ENCODE measurements at places on chromosomes 6 and 20.

DNA sequence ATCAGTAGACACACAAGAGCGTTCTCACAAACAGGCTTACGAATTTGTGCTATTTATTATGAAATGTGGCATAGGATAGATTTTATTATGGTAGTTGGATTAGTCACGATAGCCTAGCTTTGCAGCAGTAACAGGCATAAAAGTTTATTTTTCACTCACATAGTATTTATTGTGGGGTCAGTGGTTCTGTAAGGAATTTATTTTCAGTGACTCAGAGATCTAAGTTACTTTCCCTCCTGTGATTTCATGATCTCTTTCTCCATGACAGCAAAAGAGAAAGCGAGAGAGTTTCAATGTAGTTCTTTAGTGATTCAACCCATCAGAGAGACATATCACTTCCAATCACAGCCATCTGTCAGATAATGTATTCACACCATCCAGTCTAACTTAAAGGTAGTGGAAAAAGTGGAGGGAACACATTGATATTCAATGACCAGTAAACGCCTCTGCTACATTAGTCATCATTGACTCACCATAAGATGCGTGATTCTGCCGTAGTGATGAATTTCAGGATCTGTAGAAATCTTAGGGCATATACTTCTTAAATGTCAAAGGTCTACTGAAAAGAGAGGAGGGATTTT, 605.5 kb downstream of the HDGFL1 start:
- H3K4me1 ChIP-seq, result no peaks in the 10 kb centered on the region
- no peak for DNase-seq
- H3K27ac ChIP-seq, result no peak overlapping the region
- no peak overlapping the region for H3K4me3 ChIP-seq

DNA sequence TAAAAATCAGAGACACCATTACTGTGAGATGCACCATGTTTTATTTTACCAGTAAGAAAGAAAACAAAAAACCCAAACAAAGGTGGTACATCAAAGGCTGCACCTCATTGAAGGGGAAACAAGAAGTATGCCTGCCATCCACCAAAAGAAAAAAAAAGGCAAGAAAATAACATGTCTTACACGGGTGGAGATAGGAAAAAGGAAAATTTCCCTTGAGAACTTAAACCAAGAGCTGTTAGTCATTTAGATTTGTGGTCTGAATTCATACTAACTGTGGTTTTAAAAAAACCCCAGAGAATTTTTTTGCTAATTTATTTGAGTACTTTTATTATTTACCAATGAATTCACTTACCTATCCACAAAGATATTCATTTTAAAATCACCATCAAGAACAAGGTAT, 144.0 kb downstream of the LRRC1 start:
- no peak overlapping the region for H3K27ac ChIP-seq
- no peaks in the 10 kb centered on the region for H3K4me1 ChIP-seq
- peaks cover 19% of the 10 kb centered on the region for H3K27me3 ChIP-seq
- no peak for DNase-seq

DNA sequence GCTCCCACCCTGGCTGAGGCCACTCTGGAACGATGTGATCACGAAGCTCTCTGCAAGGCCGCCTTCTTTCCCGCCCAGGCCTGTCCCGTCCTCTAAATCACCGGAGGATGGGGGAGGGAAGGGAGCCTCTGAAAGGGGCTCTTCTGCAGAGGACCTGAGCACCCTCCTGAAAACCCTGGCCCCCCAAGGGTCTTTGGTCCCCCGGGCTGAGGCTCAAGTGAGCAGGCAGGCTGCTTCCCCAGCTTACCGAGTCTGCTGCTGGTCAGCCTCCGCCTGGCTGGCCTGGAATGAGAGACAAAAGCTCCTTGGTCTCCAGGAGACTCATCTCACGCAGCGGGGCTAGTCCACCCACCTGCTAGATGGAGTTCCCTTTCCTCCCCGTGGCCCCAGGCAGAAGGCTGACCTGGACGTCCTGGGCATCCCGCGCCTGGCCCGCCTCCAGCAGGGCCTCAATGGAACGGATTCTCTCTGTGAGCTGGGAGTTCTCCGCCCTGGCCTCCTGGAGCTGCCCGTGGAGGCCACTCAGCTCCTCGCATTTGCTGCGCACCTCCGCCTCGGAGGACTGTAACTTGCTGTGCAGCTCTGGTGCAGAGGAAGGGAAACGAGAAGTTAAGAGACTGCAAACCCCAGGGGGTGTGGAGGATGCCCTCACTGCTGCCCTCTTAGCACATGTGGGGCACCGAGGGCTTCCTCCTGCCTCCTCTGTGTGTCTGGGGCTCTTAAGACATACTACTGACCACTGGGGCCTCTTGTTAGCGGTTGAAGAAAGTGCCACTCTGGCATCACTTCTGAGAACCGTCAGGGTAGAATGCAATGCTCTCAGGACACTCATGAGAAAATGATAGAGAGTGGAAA, 54.7 kb downstream of the RRBP1 start:
- peaks cover 6% of the 10 kb centered on the region for H3K36me3 ChIP-seq
- H3K27me3 ChIP-seq, result no peaks in the 10 kb centered on the region
- H3K4me1 ChIP-seq, result peaks cover 7% of the 10 kb centered on the region

GRCh38 chr20:48705240-48706115, 122.3 kb downstream of the PREX1 start:
- H3K36me3 ChIP-seq, result peaks cover 59% of the 10 kb centered on the region
- H3K4me1 ChIP-seq, result peaks cover 59% of the 10 kb centered on the region
- H3K27ac ChIP-seq, result peak overlapping the region; percentile 88
- no peak for DNase-seq

GRCh38 chr6:161545741-161546140, 271.9 kb upstream of the AGPAT4 start:
- no peaks in the 10 kb centered on the region for H3K4me1 ChIP-seq
- H3K27ac ChIP-seq, result no peak overlapping the region
- H3K4me3 ChIP-seq, result no peak overlapping the region
- H3K36me3 ChIP-seq, result no peaks in the 10 kb centered on the region
- no peaks in the 10 kb centered on the region for H3K27me3 ChIP-seq

DNA sequence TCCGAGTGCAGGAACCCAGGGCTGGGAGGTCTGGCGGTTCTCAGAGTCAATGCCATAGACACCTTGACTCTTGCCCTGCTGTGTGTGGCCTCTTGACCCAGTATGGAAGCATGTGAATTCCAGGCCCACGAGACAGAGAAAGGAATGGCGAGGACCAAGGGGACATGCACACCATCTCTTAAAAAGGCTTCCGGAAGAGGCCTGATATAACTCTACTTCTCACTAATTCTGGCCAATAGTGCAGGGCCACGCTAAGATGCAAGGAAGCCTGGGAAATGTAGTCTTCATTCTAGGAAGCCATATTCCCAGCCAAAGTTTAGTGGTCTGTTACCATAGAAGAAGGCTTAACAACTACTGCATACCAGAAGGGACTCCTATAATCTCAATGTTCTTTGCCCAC, 177.0 kb upstream of the KCNG1 start:
- peaks cover 2% of the 10 kb centered on the region for H3K36me3 ChIP-seq
- no peaks in the 10 kb centered on the region for H3K4me1 ChIP-seq
- peaks cover 75% of the 10 kb centered on the region for H3K27me3 ChIP-seq
- DNase-seq, result no peak

DNA sequence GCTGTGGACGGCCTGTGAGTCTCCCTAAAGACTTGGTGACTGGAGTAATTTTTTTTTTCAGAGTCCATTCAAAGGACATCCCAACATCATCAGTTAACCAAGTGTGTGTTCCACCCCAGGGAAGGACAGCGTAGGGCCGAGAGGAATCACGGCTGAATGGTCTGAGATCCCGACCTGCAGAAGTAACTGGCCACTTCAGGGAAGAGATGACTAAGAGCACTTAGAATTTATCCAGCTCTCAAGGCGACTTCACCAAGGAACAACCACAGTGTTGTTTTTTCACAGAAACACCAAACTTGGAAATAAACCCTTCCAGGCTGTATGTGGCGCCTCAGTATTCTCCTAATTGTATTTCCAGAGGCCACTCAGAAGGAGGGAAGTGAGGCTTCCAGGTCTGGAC, 231.6 kb downstream of the FNDC1 start:
- H3K4me1 ChIP-seq, result no peaks in the 10 kb centered on the region
- no peaks in the 10 kb centered on the region for H3K36me3 ChIP-seq
- peaks cover 29% of the 10 kb centered on the region for H3K27me3 ChIP-seq
- no peak for DNase-seq

DNA sequence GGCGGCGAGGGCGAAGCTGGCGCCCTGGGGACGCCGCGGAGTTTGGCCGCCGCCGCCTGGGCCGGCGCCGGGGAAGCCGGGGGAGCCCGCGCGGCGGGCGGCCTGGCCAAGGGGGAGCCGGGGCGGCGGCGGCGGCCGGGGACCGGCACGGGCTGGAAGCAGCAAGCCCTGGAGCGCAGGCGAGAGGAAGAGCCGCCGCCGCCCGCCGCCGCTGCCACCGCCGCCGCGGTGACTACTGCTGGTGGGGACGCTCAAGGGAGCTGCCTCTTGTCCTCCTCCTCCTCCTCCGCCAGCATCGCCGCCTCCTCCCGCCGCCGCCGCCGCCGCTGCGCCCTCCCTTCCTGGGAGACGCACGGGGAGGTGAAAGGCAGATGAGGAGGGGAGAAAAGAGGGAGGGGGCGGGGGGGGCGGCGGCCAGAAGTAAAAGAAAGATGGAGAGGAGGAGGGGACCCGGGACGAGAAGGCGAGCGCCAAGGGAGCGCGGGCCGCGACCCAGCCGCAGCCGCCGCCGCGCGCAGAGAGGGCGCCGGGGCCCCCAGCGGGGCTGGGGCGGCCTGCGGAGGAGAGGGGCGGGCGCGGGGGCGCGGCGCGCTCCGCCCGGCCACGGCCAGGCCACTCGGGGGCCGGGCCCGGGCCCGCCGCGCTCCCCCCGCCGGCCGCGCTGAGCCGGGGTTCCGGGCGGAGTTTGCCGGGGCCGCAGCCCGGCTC, 846 bp downstream of the PDE10A start:
- no peaks in the 10 kb centered on the region for H3K4me1 ChIP-seq
- no peaks in the 10 kb centered on the region for H3K36me3 ChIP-seq
- H3K4me3 ChIP-seq, result no peak overlapping the region

DNA sequence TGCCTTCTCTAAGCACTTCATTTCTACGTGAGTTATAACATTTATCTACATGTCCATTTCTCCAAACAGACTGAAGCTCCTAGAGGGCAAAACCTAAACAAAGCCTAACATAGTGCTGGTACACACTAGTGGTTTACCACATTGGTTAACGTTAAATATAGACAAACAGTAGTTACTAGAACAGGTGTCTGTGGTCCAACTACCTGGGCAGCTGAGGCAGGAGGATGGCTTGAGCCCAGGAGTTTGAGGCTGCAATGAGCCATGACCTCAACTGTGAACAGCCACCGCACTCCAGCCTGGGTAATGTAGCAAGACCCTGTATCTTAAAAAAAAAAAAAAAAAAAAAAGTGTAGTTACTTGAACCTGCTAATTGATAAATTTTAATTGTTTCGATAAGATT, 26.5 kb downstream of the PTPRK start:
- no peak overlapping the region for H3K4me3 ChIP-seq
- no peak for DNase-seq
- no peak overlapping the region for H3K27ac ChIP-seq
- H3K27me3 ChIP-seq, result peaks cover 51% of the 10 kb centered on the region
- no peaks in the 10 kb centered on the region for H3K36me3 ChIP-seq

DNA sequence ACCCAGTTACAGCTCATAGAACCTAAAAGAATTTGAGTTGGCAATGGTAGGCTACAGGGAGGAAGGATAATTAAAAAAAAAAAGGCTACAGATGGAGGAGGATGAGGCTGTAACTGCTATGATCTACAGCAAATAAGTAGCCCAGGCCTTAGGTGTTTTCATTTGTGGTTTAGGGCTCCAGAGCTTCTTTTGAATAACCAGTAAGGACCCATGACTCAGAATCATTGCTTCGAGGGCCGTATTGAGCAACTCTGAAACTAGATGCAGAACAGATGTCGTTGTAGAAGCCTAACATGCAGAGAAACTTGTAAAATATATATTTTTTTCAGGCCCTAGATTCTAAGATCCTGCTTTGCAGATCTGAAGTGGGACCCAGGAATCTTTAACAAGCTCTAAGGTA, 19.0 kb upstream of the ASIP start:
- DNase-seq, result no peak
- no peaks in the 10 kb centered on the region for H3K36me3 ChIP-seq
- no peak overlapping the region for H3K27ac ChIP-seq
- H3K4me3 ChIP-seq, result no peak overlapping the region
- H3K4me1 ChIP-seq, result no peaks in the 10 kb centered on the region
- peaks cover 47% of the 10 kb centered on the region for H3K27me3 ChIP-seq

DNA sequence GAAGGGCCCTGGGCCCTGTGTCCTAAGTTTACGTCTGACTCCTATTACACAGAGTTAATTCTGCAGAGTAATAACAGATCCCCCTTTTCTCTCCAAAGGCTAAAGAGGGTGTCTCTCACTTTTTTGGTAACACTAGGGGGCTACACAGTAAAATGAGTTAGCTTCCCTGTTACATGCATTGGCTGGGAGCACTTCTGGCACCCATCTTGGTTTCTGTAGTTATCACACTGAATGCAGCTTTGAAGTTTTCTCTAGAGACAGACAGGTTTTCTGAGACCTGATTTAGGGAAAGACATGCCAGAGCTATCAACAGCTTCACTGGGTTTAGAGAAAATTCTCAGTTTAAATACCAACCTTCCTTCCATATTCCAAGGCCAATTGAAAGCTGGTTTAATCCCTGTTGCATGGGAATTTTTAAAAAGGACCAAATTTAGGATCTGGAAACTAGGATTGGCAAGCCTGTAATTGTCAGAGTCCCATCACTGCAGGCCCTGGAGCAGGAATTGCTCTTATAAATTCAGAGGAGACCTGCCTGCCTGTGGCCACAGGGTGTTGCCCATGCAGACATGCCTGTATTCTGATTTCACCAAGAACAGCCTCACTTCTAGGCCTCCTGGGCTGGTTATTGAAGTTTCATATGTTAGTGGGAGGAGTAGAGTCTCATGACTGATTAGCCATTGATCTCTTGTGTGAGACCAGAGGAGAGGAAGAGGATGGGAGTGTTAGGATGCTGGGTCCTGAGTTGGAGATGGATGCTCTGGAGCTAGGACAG, 29.4 kb downstream of the RNF8 start:
- DNase-seq, result no peak
- H3K4me1 ChIP-seq, result no peaks in the 10 kb centered on the region
- H3K36me3 ChIP-seq, result peaks cover 26% of the 10 kb centered on the region
- no peak overlapping the region for H3K27ac ChIP-seq
- H3K27me3 ChIP-seq, result no peaks in the 10 kb centered on the region

GRCh38 chr6:125745281-125746018, 4.0 kb upstream of the HEY2 start:
- no peak for DNase-seq
- peaks cover 8% of the 10 kb centered on the region for H3K36me3 ChIP-seq
- peaks cover 46% of the 10 kb centered on the region for H3K27me3 ChIP-seq
- peak overlapping the region; percentile 73 for H3K27ac ChIP-seq
- H3K4me3 ChIP-seq, result no peak overlapping the region

All from central memory CD8-positive, alpha-beta T cell (primary cell).